Mammary epithelial cell (primary cell): ENCODE measurements at places on chromosomes 1 and 21. TPM values are rescaled to one million over a fixed set of nuclear protein-coding genes. Genes with fewer than 3 reads are reported as not detected.

GRCh38 chr1:162498496-162498810, 835 bp downstream of the UHMK1 start:
- peak; percentile 8 for DNase-seq

GRCh38 chr21:41147096-41147978, 20.6 kb upstream of the BACE2 start:
- DNase-seq, result no peak

GRCh38 chr1:27659497-27660299, 12.3 kb downstream of the IFI6 start:
- DNase-seq, result peak; percentile 70

GRCh38 chr1:97740891-97741290, 179.9 kb downstream of the DPYD start:
- no peak for DNase-seq

Gene PCAT6
- total RNA-seq, result 0.17 TPM

- no peak for DNase-seq
Observed at GRCh38 chr1:114024049-114024448, 44.8 kb downstream of the OLFML3 start.

Gene SRP9
- total RNA-seq, result 214 and 234 TPM in 2 replicates

DNA sequence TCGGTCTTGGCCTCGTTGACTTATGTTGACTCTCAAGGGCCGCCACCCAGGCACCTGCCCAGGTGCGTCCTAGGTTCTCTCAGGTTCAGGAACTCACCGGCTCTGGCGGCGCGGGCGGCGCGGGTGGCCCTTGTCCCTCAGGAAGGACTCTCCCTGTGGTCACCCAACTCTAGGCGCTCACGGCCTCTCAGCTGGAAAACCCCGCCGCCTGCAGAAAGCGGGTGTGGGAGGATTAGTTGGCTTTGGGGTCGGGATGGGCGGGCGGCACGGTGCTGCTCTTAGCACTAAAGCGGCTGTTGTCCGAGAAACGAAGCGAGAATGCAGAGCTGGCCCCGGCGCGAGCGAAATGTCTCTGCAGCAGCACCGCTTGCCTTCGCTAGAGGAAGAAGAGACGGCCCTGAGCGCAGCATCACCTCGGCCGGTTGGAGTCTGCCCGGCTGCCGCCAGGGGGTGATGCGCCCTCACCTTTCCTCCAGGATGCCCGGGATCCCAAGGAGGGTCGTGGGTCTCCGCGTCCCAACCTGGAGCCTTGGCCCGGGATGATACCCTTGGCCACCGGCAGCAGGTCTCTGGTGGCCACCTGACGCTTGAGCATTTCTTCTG, 8.1 kb upstream of the TADA1 start:
- peak; percentile 31 for DNase-seq

- no peak for DNase-seq
Observed at GRCh38 chr1:229859026-229859425, 208.0 kb upstream of the GALNT2 start.

DNA sequence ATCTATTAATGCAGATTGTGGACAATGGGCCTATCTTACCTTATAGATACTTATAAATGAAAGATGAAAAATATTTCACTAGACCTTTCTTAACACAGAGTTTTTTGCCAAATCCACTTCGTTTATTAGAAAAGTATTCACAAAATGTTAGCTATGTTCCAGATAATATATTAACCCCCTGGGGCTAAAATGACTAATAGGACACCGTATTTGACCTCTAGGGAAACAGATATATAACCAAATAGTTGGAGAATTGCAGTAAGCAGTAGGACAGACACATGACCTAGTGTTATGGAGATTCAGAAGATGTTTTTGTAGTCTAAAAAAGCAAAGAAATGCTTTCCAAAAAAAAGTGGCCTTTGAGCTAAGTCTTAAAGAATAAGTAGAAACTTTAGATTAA, 106.9 kb downstream of the SEC16B start:
- no peak for DNase-seq

Gene DENND2D
- 1.5 and 1.6 TPM in 2 replicates for total RNA-seq
